Muscle of leg (tissue), 16 donors: ENCODE measurements at places on chromosomes 12 and 14. TPM values are rescaled to one million over a fixed set of nuclear protein-coding genes. Genes with fewer than 3 reads are reported as not detected.
A peak's percentile ranks its signal among the peaks of the same experiment; 100 is the strongest.

GRCh38 chr12:120119271-120119973 is 2.9 kb upstream of the RAB35 start:
- DNase-seq: no peak

Gene ATXN3
- polyA plus RNA-seq: 18.8 TPM

DNA sequence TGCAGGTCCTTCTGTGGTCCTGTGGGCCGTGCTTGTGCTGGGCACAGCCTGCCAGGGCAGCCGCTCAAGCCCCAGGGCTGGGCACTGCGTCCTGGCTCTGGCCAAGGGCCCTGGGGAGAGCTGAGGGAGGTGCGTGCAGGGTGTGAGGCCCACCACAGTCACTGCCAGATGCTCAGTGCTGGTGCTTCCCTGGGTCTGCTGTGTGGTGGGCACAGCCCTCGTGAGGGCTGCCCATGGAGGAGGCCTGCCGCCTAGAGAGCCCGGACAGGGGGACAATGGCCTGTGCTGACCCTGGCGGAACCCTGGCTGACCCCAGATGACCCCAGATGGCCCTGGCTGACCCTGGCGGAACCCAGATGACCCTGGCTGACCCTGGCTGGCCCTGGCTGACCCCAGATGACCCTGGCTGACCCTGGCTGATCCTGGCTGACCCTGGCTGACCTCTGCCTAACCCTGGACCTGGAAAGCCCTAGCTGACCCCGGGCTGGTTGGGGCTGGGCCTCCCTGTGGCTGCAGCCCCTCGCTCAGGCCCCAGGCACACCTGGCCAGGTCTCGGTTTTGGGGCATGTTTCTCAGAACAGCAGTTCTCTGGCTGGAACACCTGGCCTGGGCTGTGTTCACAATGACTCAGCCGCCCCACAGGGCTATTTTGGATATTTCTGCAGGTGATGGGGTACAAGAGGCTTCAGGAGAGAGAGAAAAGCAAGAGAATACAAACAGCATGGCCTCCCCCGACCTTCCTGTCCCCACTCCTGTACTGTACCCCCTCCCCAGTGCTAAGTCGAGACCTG is 55.4 kb downstream of the TMEM121 start:
- DNase-seq: no peak

Gene MSRB3
- polyA plus RNA-seq: 41.7 TPM

Gene PAH
- polyA plus RNA-seq: 1.9 TPM

DNA sequence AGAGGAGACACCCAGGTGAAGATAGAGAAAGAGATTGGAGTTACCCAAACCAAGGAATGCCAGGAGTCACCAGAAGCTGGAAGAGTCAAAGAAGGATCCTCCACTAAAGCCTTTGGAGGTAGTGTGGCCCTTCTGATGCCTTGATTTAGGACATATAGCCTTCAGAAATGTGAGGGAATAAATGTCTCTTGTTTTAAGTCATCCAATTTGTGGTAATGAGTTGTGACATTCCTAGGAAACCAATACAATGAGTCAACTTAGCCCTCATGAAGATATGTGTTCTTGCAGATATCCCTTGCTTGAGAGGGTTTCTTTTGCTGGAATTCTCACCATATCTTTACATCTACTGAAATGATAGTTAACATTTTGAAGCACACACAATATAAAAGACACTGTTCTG is 58.8 kb downstream of the CCER1 start:
- DNase-seq: no peak

GRCh38 chr12:69130064-69130463 is 109.3 kb upstream of the CPSF6 start:
- DNase-seq: no peak

Gene PITPNM2
- polyA plus RNA-seq: 6.5 TPM

Gene CACNA1C
- polyA plus RNA-seq: 3.2 TPM

- no peak for DNase-seq
These were observed 81.1 kb downstream of the SLC24A4 start for GRCh38 chr14:92404018-92404417.

DNA sequence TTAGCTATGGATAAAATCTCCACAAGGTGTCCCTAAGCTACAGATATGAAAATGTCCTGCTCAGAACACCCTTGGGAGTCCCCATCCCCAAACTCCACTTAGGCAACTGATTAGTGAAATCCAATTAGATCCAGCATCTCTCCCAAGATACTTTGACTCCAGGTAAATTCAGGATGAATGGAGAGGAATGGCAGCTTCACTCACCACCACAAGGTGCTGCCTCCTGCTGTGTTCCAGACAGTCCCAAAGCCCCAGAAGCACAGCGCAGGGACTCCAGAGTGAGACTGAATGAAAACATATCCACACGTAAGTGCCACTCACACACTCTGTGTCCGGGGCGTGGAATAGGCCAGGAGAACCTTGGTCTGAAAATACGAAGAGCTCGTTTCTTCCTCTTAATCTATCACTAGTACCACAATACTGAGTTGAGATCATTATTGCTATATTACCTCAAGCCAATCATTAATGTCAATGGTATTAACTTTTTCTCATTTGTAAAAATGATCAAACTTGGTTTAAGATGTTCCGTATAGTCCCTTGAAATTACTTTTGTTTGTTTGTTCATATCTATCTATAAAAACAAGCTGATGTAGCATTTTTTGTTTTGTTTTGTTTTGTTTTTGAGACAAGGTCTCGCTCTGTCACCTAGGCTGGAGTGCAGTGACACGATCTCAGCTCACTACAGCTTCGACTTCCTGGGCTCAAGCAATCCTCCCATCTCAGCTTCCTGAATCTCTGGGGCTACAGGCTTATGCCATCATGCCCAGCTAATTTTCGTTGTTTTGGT is 70.0 kb upstream of the BICD1 start:
- no peak for DNase-seq

Gene RERG
- 6.6 TPM for polyA plus RNA-seq

DNA sequence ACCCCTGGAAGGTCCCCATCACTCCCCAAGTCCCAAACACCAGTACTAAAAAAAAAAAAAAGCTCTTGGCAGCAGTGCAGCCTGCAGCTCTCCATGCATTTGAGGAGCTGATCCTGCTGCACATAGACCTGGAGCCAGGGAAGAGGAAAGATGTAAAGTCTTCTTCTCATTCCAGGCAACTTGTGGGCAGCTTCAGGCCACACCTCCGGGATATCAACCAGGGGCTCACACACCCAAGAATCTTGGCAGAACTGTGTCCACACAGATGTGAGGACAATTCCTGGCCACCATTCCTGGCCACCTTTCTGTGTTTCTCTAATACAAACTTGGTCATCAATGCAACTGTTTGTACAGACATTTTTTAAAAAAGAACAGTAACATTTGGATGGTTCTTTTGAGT is 72.7 kb downstream of the TMEM132C start:
- DNase-seq: peak; percentile 73

Gene ZNF705A
- not detected for polyA plus RNA-seq

DNA sequence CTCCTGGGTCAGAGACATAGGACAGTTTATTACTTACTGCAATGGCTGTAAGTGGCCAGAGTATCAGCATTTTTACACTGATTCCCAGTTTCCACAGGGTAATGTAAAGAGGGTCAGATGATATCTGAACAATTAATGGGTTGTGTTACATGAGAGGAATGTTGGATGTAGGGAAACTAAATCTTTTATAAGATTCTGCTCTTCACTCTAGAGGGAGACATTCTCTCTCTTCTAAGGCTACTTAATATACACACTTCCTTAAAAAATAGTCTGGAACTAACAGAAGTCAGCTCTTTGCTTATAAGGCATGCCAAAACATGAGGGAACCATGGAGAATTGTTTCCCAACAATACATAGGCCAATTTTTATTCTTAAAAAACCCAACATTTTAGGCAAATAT is 389.8 kb downstream of the ETNK1 start:
- peak; percentile 4 for DNase-seq

- peak; percentile 75 for DNase-seq
These were observed 137.7 kb downstream of the SPTSSA start for GRCh38 chr14:34324363-34324795.

Gene CFAP54
- 0.18 TPM for polyA plus RNA-seq

DNA sequence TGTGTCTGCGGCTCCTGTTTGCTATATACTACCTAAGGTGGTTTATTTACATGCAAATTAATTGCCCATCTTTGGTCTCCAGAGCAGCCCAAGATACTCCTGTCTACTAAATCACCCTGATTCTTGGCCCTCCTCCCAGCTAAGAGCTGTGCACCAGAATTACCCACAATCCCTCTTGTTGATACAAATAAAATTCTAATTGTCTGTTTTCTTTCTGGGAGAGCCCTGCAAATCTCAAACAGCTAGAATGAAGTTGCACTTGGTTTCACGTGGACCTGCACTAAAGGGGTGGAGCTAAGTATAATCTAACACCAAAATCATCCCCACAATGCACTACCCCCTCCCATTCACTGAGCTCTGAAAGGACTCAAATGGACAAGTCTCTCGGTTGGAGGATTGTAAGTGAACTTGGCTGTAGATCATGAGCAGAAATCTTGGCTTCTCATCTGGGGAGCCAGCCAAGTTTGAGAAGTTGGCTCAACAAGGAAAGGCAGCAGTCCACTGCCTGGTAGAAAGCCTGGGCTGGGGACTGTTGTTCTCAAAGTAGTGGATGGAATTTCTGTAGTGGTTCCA is 6.6 kb downstream of the MAX start:
- peak; percentile 94 for DNase-seq

DNA sequence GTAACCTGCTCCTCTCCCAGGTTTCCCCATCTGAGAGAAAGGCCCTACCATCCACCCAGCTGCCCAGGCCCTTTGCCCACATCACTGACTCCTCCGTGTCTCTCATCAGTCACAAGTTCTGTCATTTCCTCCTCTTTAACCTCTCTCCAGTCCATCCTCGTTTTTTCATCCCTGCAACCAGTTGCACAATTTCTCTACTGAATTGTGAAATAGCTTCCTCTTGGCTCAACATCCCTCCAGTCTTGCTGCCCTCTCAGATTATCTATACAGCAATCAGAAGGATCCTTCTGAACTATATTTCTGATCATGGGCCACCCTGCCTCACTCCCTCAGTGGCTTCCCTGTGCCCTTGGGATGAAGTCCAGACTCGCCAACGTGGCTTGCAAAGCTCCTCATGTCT is 6.8 kb downstream of the FAM161B start:
- peak; percentile 37 for DNase-seq

DNA sequence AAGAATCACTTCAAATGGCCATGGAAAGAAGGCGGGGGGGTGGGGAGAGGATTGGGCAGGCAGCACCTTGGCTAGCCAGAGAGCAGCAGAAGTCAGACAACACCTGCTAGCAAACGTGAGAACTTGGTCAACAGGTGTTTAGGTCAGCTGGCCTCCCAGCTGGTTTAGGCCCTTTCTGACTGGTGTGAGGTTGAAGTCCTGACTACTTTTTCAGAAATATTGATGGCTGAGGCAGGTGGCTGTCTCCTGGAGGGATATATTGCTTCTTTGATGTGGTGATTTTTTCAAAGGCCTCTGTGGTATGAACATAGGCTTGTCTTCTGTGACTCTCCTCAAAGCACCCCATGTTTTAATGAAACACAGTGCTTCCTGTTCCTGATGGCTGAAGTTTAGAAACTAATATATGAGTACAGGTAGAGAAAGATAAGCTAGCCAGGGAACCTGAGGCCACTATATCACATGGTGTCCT is 238.2 kb upstream of the SSTR1 start:
- DNase-seq: no peak

GRCh38 chr14:22303589-22304195 is 285.3 kb downstream of the DAD1 start:
- DNase-seq: peak; percentile 32

DNA sequence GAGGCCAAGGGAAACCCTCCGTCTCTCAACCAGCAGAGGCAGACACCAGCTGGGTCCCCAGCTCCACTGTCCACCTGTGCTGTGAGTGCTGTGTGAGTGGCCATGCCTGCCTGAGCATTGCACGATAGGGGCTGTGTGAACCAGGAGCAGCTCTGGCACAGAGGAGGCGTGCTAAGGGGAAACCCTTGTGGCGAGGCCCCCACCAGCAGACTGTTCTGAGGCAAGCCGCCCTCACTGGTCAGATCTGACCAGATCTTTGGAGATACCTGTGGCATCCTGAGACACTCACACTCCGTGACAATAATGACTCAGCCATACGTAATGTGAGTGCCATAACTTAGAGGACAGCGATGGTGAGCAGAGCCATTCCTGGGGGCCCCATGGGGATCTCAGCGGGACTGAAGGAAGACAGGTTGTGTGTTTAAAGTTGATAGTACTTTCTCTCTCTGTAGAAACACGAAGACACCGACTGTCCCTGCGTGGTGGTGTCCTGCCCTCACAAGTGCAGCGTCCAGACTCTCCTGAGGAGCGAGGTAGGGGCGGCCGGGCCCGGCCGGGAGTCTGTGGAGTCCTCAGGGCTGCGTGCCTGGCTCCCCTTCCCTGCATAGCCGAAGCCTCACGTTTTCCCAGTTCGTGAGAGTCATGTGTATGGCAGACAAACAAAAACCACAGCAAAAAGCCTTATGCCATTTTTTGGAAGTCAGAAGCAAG is 36.6 kb upstream of the AMN start:
- DNase-seq: no peak

DNA sequence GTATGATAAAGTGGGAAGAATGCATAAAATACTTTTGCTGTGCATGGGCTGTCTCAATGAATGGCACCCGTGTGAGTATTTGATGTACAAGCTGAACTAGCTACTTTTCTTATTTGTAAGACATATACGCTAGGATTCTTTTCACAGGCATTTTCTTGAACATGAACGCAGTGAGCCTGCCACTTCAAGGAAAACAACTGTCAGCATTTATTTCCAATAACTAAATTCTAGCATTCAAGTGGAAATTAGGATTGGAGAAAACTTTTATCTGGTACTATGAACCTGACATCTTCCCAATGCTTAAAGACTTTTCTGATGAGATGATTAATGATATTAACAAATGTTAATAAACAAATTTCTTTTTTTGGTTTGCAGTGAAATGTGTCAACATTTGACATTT is 45.7 kb downstream of the UTP20 start:
- no peak for DNase-seq

GRCh38 chr12:61018571-61018970 is 1241.6 kb upstream of the USP15 start:
- DNase-seq: no peak

DNA sequence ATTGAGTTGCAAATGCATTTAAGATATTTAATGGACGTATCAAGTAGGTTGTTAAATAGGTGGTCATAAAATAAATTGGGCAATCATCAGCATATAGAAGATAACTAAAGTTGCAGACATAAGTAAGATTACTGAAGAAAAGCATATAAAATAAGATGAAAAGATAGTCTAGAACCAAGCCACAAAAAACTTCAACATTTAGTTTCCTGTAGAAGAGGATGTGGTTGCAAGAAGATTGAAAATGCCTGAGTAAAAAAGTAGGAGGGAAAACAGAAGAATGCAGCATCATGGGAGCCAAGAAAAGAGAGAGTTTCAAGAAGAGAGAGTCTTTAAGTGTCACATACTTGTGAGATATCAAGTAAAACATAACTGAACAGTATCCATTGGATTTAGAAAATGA is 17.6 kb upstream of the SLC16A7 start:
- no peak for DNase-seq

GRCh38 chr12:64092507-64093196 is 129.4 kb downstream of the KICS2 start:
- DNase-seq: no peak

- DNase-seq: peak; percentile 61
These were observed 15.7 kb upstream of the DLK1 start for GRCh38 chr14:100710826-100711462.

- no peak for DNase-seq
These were observed 25.1 kb upstream of the CDK17 start for GRCh38 chr12:96425321-96425720.

Gene MYF6
- 101 TPM for polyA plus RNA-seq

- DNase-seq: peak; percentile 39
These were observed 36.0 kb downstream of the EGLN3 start for GRCh38 chr14:33914676-33915516.

GRCh38 chr14:69535230-69535848 is 39.3 kb downstream of the CCDC177 start:
- DNase-seq: peak; percentile 54

Gene C12orf60
- polyA plus RNA-seq: 1.3 TPM
